ENCODE measurements at places on chromosomes 16 and 17.
A peak's percentile ranks its signal among the peaks of the same experiment; 100 is the strongest.

DNA sequence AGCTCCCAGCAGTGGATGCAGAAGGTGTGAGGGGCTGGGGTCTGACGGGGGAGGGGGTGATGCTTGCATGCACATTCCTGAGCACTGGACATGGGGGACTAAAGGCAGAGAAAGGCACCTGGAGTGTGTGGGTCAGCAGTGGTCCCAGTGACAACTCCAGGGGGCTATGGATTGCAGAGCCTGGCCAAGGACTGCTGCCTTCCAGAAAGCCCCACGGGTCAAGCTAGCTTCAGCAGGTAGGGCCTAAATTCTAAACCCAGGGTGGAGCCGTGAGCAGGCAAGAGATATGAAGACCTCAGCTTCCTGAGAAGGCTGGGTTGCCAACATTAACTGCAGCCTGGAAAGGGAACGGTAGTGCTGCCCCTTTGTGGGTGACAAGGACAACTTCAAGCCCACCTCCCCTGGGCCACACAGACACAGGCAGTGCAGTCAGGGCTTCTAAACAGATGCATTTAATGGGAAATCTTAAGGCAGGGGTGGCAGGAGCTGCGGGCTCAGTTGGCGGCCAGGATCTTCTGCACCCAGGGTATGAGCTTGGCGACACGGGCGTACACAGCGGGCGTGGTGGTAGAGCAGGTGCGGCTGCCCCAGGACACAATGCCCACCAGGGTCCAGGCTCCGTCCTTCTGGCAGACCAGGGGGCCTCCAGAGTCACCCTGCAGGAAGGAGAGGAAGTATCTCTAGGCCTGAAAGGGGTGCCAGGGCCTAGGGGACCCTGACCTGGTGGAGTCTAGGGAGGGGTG is 3.1 kb downstream of the CTRB2 start:
- peak; percentile 61 for DNase-seq

GRCh38 chr17:44530896-44531418 is 26.3 kb upstream of the FZD2 start:
- no peak for DNase-seq

GRCh38 chr16:27691721-27692120 is 141.8 kb downstream of the KATNIP start:
- no peak for DNase-seq

GRCh38 chr16:28891964-28892890 is 13.9 kb downstream of the ATP2A1 start:
- no peak for DNase-seq

DNA sequence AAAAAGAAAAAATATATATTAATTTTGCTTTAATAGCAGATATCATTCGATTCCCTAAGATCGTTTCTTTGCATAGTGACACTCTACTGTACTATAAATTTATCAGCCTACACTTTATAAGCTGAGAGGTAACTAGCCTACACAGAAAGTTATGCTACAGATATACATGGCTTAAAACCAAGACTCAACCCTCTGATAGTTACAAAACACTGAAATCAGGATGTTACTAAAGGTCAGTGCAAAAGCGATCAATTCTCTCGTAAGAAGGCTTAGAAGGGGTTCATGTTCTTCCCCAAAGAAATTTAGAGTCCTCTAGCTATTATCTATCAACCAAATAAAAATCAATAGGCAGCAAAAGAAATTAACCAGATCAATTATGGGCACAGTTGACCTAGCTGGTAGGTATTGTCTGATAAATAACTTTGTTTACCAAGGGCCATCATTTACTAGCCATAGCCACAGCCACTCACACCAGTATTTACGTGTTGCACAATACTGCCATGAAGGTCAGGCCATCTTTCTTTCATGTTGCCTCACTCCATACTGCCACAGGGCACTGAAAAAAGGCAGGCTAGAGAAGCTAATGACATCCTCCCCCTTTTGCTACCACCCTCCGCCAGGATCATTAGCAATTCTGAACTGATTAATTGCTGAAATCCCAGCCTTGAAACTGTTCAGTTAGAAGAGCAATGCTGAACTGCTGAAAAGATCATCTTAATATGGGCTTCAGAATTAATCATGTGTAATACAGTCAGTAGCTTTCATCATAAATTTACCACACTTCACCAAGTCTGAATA is 43.7 kb downstream of the RND2 start:
- no peak for DNase-seq

DNA sequence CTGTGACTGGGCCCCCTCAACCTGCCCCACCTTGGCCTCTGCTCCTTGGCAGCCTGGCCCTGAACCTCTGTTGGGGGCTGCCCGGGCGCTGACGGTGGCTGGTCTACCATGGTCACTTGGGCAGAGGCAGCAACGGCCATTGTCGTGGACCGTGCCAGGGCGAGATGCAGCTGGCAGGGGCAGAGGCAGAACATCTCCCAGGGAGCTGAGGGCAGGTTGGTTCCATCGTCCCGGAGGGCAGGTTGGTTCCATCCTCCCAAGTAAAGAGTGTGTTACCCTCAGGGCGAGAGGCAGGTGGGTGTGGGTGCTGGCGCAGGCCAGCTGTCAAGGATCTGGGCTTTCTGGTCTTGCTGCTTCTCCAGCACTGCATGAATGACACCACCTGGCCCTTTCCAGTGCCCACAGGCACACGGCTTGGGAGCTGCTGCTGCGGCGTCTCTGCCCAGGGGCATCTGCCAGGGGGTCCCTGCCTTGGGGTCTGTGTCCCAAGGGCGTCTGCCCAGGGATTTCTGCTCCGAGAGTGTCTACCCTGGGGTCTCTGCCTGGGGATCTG is 12.0 kb downstream of the ACSF3 start:
- DNase-seq: no peak

- peak; percentile 87 for DNase-seq
Observed at GRCh38 chr16:67537270-67537635, 8.6 kb downstream of the RIPOR1 start.

DNA sequence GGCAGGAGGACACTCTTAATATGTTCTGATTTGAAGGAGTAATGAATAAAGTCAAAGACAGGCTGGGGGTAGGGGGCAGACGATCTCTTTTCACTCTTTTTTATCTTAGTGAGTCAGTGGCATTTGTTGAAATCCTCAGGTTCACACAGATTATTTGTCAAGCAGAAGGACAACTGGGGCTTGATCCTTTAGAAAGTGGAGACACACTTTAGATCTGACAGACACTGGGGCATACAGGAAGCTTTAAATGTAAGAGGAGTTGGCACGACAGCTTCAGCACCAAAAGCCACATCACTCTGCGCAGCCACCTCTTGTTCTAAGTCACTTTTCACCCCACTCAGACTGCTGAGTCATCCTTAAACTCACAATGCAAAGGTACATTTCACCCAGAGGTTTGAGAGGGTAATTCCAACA is 121.5 kb downstream of the STXBP4 start:
- DNase-seq: peak; percentile 81

DNA sequence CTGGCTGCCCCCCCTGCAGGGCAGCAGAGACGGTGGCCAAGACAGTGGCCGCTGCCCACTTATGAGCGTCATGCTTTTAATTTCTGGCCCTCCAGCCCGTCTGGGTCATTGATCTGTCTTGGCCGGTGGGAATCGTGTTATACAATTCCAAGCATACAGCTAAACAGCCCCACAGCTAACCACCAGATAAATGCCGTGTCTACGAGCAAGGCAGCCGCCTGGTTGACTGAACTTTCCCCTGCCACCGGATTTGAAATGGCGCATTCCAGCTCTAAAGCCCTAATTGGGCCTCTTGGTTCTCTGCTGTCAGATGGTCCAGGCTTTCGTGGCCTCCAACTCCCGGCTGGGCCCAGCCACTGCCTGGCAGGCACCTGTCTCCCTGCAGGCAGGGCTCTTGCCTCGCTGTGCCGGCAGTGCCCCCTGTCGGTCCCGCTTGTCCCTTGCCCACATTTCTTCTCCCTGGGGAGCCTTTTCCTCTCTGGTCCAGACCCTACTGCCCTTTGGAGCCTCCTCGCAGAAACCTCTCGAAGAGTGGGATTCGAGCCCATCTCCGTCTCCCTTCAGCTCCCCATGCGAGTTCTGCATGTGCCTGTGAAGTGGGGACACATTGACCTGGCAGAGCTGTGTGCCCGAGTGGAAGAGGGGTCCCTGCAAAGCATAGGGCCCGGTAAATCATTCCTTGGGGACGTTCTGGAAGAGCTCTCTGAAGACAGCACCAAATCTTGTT is 1.8 kb upstream of the RBFOX3 start:
- DNase-seq: peak; percentile 72
